NCI-H1092 treated with DMSO at 0.1 percent for 48 hours (cell line): ENCODE measurements at places on chromosomes 16 and 17.

DNA sequence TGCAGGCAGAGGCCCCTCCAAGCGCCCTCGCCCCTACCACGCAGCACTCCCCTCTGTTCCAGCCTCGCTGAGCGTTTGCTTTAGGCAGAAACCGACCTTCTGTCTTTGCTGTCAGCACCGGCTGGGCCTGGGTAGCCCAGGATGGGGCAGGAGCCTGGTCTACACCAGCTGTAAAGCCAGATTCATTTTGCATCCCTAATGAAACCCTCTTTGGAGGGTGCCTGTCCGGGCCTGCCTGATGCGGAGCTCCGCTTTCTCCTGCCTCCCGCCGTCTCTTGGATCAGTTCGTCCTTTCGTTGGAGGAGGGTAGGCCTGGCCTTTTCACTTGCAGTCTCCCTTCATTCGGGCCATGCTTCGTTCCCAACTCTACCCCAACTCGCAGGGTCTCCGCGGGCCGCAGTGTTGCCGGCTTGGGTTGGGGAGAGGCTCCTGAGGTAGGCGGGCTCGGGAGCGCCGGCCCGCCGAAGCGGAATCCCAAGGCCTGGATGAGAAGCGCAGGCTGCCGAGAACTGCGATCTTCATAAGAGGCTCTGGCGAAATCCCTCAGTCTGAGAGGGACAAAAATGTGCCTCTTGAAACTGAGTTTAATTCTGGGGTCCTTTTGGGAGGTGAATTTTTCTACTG lies 4.8 kb upstream of the HOXB8 start:
- no peak for DNase-seq

GRCh38 chr16:19853742-19854542 lies 30.7 kb downstream of the GPRC5B start:
- no peak for DNase-seq

- DNase-seq, result no peak
Measured at GRCh38 chr17:82325286-82326180, 8.0 kb downstream of the SECTM1 start.

- DNase-seq, result peak; percentile 40
Measured at GRCh38 chr17:60154616-60155426, 5.0 kb downstream of the CA4 start.

GRCh38 chr17:61402073-61402541 lies 2.5 kb downstream of the TBX2 start:
- no peak for DNase-seq

GRCh38 chr16:15785386-15786059 lies 71.3 kb downstream of the MYH11 start:
- DNase-seq, result no peak

GRCh38 chr17:9271989-9272388 lies 250.7 kb downstream of the NTN1 start:
- no peak for DNase-seq

DNA sequence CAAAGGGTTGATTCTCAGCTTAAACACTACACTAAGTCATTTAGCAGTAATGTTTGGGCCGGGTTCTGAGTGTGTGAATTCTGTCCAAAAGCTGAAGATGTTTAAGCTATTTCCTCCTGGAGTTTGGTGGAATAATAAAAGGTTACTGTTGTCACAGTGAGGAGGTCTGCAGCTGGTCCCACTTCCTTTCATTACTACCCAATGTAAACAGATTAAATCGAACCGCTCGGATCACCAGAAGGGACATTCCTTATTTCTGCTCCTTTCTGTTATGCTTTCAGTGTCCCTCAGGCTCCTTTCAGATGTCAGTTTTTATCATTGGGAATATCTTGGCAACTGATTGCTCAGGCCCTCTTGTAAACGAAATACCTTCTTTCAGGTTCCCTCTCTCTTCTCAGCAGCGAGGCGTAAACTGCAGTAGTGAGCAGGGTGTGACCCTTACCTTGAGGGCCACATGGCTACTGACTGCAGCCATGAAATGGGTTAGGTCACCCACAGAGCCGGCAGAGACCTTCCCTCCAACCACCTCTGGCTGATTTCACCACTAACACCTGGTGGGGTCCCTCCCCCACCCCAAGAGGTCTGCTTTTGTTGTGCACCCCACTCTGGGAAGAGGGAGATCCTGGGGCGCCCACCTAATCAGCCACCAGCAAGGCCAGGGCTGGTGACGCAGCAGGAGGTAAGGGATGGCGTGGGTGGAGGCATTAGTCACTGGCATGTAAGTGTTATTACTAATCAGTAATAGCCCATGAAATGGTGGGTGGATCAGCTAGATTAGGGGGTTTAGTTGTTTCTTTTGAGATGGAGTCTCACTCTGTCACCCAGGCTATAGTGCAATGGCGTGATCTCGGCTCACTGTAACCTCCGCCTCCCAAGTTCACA lies 117.6 kb downstream of the VPS53 start:
- no peak for DNase-seq

DNA sequence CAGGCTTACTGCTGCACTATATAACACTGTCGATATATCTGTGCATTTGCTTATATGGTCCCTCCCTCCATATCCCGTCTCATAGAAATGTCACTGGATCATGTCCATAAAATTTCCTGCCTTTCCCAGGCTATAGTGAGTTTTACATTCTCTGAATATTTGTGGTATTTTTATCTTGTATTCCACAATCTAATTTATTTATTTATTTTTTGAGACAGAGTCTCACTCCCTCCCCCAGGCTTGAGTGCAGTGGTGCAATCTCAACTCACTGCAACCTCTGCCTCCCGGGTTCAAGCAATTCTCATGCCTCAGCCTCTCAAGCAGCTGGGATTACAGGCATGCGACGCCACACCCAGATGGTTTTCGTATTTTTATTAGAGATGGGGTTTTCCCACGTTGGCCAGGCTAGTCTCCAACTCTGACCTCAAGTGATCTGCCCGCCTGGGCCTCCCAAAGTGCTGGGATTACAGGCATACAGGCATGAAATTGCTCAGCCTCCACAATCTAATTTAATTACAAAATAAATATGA lies 12.9 kb downstream of the TRIM37 start:
- DNase-seq, result no peak

DNA sequence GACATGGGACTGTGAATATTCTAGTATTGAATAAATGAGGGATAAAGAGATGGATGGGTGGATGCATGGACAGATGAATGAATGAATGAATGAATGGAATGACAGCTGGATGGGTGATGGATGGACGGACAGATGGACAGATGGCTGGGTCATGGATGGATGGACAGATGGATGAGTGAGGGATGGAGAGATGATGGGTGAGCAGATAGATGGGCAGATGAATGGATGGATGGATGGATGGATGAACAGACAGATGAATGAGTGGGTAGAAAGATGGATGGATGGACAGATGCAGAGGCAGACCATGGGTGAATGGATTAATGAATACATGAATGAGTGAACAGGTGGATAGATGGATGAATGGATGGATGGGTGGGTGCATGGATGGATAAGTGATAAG lies 96.7 kb downstream of the MYH11 start:
- no peak for DNase-seq

DNA sequence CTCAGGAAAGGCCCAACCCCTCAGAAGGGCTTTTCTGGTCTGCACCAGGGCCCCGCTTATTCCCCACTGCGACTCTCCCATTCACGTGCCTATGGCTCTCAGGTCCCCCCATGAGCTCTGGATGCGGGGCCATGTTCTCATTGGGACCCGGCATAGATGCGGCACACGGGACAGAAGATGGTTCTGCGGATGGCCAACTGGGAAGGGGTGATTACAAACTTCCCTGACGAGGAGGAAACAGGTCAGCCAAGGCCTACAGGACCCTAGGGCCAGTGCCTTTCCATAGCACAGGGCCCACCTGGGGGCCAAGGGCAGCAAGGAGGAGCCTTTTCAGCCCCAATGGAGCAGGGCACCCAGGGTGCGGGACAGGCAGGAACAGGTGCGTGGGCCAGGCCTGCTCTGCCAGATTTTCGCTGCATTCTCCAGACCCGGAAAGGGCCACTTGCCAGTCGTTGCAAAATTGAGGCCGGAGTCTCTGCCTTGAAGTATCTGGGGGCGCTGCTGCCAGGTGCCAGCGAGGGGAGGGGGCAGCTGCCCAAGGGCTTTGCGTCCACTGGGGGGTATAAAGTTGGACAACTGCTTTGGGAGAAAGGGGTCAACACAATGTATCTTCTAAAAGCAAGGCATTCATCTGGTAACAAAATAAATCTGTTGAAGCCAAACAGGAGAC lies 20.5 kb downstream of the SLC7A5 start:
- no peak for DNase-seq

- no peak for DNase-seq
Measured at GRCh38 chr16:588639-588888, 1.3 kb upstream of the RAB40C start.

- DNase-seq, result no peak
Measured at GRCh38 chr17:58753026-58753425, 2.6 kb upstream of the PPM1E start.

DNA sequence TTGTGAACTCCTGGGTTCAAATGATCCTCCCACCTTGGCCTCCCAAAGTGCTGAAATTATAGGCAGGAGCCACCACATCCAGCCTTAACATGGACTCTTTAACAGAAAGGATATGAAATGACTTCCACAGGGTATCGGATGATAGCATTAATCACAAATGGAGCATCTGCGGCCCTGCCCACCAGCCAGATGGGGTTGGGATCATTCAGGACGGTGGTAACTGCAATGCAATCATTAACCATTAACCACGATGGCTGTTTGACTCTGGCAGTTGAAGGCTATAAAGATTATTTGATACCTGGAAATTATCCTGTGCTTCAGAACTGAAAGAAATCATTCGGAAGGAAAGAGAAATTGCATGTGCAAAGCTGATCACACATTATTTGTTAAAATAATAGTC lies 5.3 kb upstream of the CHST5 start:
- DNase-seq, result no peak

DNA sequence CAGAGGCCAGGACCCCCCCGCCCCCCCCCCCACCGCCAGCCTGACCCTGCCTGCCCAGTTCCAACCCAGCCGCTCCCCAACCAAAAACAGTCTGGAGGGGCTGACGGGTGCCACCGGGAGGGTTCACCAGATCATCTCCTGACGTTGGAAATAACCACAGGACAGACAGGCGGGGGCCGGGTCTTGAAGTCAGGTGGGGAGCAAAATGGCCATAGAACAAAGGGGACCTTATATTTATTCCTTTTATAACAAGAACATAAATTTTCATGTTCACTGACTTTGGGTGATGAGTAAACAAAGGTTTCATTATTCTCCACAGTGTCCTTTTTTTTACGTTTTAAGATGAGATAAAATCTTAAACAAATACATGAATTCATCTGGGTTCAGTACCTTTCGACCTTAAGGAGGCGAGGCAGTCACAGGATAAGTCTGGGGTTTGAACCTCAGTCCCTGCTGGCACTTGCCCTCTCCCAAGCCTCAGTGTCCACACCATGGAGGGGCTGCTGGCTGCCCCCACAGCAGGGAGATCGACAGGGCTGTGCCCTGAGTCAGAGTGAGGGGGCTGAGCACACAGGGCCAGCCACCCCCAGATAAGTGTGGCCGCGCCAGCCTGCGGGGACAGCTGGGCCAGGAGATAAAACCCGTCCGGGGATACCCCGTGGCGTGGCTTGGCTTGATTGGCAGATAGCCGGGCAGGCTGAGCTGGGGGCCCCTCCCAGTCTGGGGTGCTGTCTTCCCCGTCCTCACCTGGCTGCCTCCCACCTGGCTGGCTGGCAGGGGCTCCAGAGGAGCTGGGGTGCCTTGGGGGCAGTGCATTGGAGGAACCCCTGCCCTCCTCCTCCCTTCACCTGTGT lies 15.0 kb downstream of the SLC7A5 start:
- no peak for DNase-seq

DNA sequence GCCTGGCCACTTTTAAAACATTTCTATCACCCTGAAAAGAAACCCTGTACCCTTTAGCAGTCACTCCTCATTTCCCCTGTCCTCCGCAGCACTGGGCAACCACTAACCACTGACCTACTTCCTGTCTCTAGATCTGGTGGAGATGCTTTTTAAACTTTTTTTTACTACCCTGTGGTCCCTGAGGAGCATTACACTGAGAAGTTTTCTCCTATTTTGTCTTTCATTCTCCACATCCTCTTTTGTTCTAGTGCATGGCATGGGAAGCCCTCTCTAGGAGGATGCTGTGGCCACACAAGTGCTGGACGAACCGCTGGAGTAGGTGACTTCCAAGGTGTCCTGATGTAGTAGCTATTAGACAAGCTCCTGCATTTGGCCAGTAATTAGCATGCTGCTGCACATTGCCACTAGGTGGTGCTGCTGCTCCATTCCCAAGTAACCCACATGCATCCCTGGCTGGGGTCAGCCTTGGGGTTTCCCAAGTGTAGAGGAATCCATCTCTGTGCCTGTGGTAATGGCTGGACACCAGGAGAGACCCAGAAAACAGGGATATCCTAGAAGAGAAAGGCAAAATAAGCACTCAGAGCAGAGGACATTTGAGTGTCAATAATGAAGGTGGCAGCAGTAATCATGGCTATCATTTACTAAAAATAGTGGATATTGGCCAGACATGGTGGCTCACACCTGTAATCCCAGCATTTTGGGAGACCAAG lies 143.8 kb upstream of the CRHR1 start:
- DNase-seq, result no peak

DNA sequence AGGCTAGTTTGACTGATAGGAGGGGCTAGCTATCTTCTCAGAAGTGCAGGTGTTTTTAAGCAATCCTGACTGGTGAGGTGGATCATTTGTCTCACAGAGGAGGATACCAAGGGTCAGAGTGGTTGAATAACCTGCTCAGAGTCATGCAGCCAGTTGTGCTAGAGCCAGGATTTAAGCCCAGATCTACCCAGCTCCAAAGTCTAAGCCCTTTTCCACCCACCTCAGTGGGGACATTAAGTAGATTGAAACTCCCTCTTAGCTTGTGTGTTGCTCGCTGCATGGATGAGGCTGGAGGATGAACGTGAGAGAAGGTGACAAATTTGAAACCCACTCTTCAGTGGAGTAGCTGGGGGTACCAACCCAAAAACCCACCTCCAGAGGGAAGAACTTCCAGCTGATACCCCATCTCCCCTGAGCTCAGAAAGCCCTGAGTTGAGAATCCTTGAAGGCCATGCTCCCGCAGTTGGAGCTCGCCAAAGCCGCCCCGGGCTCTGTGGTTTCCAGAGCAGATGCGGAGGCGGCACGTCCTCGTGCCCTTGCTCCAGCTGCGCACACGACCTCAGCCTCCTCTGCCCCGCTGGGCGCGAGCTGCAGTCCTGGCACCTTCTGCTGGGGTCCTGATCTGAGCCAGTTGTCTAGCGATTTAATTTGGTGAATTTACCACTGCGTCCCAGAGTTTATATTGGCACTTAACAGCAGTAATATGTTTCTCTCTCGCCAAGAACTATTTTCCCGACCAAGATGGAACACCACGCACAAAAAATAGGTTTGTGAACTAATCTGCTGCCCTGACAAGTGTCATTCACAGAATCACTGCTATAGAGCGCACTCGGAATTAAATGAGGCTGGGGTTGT lies 159.5 kb downstream of the CCDC182 start:
- peak; percentile 83 for DNase-seq

GRCh38 chr17:44898768-44899073 lies 524 bp downstream of the EFTUD2 start:
- DNase-seq, result no peak
